ENCODE measurements at places on chromosomes 3 and 15.
A peak's percentile ranks its signal among the peaks of the same experiment; 100 is the strongest.

GRCh38 chr3:38834110-38834509, 18.1 kb upstream of the SCN10A start:
- DNase-seq: peak; percentile 13

- DNase-seq: no peak
Measured at GRCh38 chr3:58102976-58103451, 94.8 kb downstream of the FLNB start.

- no peak for DNase-seq
Measured at GRCh38 chr3:110815008-110815583, 256.5 kb upstream of the NECTIN3 start.

DNA sequence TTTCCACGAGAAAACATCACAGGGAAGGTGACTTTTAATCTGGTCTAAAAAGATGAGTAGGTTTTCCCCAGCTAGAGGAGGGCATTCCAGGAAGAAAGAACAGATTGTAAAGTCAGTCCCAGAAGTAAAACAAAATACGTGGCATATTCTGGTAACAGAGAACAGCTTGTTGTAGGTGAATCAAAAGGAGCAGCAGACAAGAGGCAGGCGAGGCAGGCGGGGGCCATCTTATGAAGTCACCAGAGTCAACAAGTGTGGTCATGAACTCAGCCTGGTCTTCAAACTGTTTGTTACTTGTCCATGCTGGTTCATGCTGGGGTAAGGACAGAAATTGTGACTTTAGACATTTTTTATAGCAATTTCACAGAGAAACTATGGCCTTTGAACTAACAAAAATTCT, 4.0 kb upstream of the POPDC2 start:
- DNase-seq: no peak

DNA sequence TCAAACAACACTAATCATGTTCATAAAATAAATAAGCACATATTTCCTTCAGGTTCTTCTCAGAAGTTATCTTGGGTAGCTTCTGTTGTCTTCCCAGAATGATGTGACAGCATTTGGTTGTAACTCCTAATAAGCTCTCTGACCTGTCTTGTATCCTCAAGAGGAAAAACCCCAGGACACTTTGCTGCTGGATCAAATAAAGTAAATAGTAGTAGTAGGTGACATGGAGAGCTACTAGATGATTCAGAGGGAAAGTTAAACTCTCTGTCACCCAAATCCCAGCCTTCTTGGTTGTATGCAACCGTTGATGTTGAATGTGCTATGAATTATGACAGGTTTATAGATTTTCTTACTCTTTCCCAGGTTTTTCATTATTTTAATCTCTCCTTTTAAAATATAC, 143.0 kb downstream of the ARPP21 start:
- no peak for DNase-seq

- DNase-seq: no peak
Measured at GRCh38 chr3:7000501-7000900, 139.6 kb downstream of the GRM7 start.

DNA sequence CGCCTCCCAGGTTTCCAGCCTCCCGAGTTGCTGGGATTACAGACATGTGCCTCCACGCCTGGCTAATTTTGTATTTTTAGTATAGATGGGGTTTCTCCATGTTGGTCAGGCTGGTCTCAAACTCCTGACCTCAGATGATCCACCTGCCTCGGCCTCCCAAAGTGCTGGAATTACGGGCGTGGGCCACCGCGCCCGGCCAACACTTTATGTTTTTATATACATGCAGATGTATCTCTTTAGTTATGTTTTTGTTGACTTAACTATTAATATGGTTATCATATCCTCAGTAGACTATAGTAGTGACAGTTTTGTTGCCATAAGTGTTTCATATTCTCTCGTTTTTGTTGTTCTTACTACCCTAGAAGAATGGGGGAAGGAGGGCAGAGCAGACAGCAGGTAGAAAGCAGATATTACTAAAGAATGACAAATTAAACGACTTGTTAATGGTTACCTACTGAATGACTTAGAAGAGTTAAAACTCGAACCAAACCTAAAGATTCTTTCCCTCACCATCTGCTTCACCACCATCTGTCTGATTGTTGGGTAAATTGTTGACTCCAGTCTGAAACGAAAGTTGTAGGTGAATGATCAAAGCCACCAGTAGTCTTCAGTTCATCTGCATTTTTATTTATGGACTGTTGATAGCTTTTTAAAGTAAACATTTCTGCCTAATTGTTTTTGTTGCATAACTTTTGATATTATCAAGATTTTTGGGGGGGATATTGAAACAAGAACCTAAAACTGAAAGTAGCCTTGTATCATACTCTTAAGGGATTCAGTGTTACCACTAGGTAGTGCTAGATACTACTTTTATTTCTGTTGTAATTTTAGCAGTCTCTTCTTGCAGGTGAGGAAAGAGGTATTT, 89.3 kb downstream of the RASA2 start:
- no peak for DNase-seq

- no peak for DNase-seq
Measured at GRCh38 chr15:99121207-99121606, 16.3 kb downstream of the SYNM start.

DNA sequence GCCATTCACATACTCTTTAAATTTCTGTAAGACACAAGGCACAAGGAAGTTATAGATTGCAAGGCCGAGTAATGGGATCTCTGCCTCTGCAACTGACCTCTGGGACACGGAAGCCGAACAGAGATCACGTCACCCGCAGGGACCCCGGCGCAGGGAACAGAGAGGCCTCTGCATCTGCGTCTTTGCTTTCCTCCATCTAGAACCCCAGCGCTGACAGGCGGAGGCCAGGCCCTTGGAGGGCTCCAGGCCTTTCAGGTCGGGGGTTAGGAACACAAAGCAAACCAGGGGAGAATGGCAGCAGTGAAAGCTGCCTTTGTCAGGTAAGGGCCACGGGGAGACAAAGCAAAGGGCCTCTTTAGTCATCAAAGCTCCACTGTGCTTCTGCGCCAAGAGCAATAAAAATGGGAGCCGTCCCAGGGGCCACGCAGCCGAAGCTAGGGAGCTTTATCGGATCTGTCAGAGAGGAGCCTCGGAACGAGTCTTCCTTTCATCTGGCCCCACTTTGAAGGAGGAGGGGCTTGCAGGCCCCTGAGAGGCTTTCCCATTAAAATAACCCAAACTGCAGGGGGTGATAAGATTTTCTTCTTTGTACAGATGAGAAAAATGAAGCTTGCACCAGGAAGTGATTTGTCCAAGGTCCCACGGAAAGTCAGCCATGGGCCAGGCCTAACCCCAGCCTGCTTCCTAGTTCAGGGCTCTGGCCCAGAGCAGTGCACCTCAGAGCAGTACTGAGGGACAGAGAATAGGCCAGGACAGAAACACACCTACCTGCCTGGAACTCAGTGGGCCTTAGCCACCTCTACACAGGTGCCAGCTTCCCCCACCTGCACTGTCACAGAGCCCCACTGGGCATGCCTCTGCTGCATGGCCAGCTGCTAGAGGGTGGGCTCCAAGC, 84.4 kb upstream of the RAD18 start:
- DNase-seq: no peak

DNA sequence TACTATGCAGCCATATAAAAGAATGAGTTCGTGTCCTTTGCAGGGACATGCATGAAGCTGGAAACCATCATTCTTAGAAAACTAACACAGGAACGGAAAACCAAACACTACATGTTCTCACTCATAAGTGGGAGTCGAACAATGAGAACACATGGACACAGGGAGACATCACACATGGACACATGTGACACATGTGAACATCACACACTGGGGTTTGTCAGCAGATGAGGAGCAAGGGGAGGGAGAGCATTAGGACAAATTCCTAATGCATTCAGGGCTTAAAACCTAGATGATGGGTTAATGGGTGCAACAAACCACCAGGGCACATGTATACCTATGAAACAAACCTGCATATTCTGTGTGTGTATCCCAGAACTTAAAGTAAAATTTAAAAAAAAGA, 408.0 kb downstream of the EPHB1 start:
- DNase-seq: no peak

GRCh38 chr3:116821371-116821770, 111.8 kb downstream of the TUSC7 start:
- no peak for DNase-seq

- no peak for DNase-seq
Measured at GRCh38 chr3:72077473-72078259, 292.7 kb upstream of the PROK2 start.

GRCh38 chr3:154180836-154181691, 59.9 kb downstream of the ARHGEF26 start:
- no peak for DNase-seq

DNA sequence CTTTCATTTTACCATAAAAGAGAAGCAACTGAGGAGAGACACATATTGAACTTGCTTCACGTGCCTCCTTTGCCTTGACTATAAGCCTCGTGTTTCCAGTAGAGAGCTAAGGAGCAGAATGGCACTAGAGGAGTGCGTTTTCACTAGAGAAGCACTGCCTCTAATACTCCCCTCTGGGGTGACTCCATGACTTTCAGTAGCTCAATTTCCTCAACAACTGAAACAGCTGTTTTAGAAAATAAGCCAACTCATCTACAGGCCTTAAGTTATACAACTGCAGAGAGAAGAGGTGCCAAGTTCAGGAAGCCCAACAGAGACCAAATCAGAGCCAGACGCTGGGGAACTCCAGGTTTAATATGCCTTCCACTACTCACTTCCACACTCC, 1.9 kb downstream of the UBP1 start:
- peak; percentile 10 for DNase-seq

- no peak for DNase-seq
Measured at GRCh38 chr15:35932531-35932930, 386.6 kb upstream of the DPH6 start.

DNA sequence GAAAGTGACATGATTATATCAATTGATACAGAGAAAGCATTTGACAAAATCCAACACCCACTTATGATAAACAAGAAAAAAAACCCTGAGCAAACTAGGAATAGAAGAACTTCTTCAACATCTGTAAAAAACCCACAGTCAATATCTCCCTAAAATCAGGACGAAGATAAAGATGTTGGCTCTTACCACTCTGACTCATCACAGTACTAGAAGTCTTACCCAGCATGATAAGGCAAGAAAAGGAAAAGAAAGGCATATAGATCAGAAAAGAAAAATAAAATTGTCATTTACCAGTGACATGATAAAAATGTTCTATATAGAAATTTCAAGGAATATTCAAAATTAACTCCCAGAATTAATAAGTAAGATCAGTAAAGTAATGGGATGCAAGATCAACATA, 7.2 kb upstream of the FBXW12 start:
- DNase-seq: no peak

- DNase-seq: no peak
Measured at GRCh38 chr15:40927873-40928806, 1.0 kb upstream of the DLL4 start.

- DNase-seq: peak; percentile 58
Measured at GRCh38 chr3:59709702-59710553, 660.1 kb upstream of the CFAP20DC start.

GRCh38 chr3:195558602-195559001, 15.5 kb upstream of the PPP1R2 start:
- DNase-seq: peak; percentile 68

DNA sequence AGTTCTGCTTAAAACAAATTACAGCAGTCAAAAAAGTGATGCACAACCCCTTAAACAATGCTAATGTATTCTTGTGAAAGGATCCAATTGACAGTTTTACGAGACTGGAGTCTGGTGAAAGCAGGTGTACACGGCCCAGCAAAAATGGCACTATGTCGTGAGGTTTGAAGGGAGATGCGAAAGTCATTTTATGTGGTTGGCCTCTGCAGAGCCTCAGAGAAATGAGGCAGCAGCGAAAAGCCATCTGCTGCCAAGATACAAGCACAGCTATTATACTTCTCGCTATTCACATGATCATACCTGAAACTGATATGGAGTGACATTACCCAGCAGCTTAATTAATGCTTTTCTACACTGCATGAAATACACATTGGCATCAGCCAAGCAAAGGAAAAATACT, 36.4 kb downstream of the MECOM start:
- no peak for DNase-seq

DNA sequence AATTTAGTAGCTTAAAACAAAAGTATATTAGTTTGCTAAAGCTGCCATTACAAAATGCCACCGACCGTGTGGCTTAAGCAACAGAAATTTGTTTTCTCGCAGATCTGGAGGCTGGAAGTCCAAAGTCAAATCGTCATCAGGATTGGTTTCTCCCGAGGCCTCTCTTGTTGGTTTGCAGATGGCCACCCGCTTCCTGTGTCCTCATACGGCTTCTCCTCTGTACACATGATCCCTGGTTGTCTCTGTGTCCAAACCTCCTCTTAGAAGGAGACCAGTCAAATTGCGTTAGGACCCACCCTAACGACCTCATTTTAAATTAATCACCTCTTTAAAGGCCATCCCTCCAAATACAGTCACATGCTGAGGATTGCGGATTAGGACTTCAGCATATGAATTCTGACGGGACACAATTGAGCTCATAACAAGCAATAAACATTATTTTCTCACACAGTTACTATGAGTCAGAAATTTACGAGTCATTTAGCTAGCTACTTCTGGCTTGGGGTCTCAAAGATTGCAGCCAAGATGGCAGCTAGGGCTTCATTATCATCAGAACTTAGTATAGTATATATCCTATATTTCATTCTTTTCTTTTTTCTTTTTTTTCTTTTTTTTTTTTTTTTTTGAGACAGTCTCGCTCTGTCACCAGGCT, 58.4 kb downstream of the RPL39L start:
- DNase-seq: no peak

DNA sequence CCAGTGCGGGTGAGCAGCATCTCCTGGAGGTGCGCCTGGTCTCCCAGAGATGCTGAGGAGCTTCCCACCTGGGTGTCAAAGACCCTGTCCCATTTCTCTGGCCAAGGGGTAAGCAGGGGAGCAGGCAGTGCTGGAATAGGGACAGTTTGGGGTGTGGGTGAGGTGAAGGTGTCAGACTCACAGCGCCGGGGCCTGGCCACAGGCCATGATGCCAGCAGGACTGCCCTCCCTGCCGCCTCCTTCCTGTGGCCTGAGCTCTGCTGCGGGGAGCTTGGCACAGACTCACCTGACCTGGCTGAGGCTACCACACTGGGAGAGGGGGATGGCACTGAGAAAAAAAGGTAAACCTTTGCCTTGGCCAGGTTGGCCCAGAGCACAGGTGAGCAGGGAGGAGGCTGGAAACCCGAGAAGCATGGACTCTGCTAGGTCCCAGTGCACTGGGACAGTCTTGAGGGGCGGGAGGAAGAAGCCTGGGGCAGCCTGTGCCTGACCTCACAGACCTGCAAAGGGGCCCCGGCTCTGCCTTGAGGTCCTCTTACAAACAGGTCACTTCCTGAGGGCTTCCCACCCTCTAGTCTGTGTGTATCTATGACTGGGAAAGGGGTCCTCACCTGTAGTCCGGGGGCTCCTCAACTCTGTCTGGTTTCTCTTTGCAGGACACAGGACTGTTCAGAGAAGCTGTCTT, 28.2 kb downstream of the GRAMD2A start:
- DNase-seq: no peak

GRCh38 chr3:147425388-147425850, 16.3 kb downstream of the ZIC1 start:
- no peak for DNase-seq

- no peak for DNase-seq
Measured at GRCh38 chr3:57952208-57952631, 56.0 kb upstream of the FLNB start.

- DNase-seq: no peak
Measured at GRCh38 chr3:30355622-30356021, 250.8 kb upstream of the TGFBR2 start.

GRCh38 chr3:27675287-27675686, 46.8 kb downstream of the EOMES start:
- no peak for DNase-seq

- no peak for DNase-seq
Measured at GRCh38 chr3:13235897-13236296, 162.7 kb upstream of the IQSEC1 start.
